ENCODE measurements at places on chromosomes 7 and 10.

DNA sequence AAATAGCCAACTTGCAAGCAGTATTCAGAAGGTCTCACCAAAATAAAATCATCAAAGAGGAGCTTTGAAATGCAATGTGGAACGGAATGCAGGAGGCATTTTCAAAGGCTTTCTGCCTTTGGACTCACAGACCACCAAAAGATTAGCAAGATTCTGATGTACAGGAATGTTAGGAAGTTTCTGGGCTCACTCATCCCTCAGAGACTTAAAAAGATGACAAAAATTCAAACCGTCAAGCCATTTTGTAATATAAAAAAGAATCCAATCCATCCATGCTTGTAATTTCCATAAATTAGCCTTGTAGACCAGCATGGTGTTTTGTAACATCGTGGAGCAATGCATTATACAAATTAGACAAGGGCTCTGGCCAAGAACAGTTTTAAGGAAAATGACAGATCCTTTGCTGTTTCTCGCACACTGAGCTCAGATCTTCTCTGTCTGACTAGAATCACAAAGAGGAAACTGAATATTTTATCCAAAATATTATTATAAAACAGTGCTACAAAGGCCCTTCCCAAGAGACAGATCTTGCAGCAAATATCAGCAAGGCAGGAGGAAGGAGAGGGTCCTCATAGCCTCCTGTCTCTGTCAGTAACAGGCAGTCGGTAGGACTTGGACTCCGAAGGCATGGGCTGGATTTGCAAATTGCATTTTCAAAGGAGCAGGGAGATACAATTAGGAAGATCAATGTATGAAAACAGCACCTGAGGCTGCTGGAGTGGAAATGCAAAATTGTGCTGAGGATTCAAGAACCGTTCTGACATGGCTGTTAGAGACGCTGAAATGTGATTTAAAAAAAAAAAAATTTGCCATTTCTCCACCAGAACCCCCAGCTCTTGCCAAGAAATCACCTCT lies 57.4 kb upstream of the NRP1 start:
- no peak for DNase-seq

- no peak for DNase-seq
Measured at GRCh38 chr7:36048902-36049240, 104.2 kb upstream of the EEPD1 start.

- DNase-seq: no peak
Measured at GRCh38 chr7:33388332-33388731, 259.0 kb downstream of the BBS9 start.

GRCh38 chr10:124570646-124571045 lies 109.0 kb downstream of the LHPP start:
- DNase-seq: no peak

GRCh38 chr7:36929791-36930190 lies 205.5 kb upstream of the AOAH start:
- DNase-seq: no peak

DNA sequence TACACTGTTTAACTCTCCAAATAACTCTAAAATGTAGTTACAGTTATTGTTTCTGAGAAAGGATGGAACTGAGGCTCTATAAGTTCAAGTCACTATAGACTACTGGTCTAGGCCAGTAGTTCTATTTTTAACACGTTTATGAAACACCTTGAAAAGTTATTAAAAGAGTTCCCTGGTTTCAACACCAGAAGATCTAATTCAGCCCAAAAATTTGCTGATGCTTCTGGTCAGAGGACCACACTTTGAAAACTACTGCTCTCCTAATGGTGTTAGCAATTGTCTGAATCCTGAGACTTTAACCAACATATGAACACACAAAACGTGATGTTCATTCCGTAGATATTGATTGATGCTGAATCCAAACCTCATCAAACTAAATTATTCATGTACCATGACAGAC lies 658.6 kb upstream of the STEAP1 start:
- no peak for DNase-seq

- DNase-seq: no peak
Measured at GRCh38 chr7:135886345-135887132, 90.6 kb downstream of the MTPN start.

DNA sequence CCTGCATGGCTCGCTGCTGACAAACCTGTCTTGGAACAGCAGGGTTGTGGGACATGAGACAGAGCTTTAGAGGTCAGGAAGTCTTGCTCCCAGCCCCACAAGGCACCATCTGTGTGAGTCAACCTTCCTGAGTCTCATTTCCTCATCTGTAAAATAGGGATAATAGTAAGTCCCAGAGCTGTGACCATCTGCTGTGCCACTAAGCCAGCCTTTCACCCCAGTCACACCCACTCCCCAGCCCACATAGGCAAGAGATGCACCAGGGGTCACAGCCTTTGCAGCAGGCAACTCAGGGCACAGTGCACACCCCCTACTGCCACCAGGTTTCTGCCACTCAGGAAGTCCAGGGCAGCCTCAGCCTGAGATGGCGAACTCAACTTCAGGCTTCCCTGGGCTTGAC lies 29.4 kb upstream of the CDH23 start:
- no peak for DNase-seq

GRCh38 chr7:132066761-132067171 lies 509.5 kb downstream of the PLXNA4 start:
- peak; percentile 56 for DNase-seq

DNA sequence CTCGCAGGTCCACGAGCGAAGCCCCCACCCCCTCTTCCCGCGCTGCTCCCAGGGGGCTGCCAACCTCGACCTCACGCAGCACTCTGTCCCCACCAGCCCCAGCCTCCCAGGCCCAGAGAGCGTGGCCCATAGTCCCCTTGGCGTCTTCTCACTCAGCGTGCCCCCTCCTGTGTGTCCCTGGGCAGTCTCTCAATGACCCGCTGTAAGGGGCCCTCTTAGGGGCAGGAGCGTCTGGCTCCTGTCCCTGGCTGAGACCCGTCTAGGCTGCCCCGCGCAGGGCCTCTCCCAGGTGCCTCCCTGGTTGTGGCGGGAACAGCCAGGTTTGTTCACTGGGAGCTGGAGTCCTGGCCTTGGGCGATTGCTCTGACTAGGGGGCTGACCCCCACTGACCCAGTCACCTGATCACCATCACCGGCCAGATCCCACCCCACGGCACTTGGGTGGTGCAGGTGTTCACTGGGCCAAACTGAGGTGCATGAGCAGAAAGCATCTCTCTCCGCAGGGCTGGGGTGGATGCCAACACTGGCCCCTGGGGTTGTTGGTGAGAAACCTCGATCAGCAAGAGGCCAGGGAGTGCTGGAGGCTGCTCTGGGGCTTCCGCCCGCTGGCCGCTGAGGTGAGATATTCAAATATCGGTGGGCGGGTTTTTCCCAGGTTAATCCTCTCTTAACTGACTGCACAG lies 12.6 kb upstream of the WDFY4 start:
- no peak for DNase-seq

GRCh38 chr10:11701451-11702095 lies 40.6 kb upstream of the ECHDC3 start:
- DNase-seq: no peak

DNA sequence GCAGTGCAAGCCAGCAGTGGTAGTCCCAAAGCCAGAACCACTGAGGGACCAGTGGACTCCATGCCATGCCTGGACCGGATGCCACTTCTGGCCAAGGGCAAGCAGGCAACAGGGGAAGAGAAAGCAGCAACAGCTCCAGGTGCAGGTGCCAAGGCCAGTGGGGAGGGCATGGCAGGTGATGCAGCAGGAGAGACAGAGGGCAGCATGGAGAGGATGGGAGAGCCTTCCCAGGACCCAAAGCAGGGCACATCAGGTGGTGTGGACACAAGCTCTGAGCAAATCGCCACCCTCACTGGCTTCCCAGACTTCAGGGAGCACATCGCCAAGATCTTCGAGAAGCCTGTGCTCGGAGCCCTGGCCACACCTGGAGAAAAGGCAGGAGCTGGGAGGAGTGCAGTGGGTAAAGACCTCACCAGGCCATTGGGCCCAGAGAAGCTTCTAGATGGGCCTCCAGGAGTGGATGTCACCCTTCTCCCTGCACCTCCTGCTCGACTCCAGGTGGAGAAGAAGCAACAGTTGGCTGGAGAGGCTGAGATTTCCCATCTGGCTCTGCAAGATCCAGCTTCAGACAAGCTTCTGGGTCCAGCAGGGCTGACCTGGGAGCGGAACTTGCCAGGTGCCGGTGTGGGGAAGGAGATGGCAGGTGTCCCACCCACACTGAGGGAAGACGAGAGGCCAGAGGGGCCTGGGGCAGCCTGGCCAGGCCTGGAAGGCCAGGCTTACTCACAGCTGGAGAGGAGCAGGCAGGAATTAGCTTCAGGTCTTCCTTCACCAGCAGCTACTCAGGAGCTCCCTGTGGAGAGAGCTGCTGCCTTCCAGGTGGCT lies 97.7 kb downstream of the TACC2 start:
- DNase-seq: no peak

- no peak for DNase-seq
Measured at GRCh38 chr7:126702242-126703016, 550.3 kb downstream of the GRM8 start.

DNA sequence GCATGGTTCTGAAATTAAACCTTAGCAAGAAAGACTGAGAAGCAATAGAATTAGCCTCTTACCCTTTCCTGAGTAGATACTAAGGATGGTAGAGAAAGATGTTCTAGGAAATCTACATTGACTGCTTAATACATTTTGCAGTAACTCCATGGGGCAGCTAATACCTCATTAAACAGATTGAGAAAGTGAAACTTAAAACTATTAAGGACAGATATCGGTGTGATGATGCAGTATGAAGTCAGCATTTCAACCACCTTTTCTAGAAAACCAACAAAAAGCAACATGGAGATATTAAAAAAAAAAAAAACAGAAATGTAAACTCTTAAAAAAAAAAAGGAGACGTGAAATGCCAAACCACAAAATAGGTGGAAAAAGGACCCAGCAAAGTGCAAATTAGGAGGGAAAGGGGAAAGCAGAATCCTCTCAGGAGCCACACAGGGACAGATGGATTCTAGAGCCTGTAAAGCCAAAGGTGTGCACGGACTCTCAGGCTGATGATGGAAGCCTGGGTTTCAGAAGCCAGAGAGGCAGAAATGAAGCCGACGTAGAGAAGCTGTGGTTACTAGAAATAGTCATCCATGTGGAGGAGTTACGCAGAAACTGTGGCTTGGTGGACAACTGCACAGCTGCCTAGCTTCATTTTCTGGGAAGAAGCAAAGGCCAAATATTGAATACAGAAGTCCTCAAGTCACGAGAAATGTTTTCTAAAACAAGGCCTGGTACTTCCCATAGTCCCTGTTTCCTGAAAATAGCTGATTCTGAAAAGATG lies 38.1 kb upstream of the GPR141 start:
- DNase-seq: no peak

- DNase-seq: no peak
Measured at GRCh38 chr7:87627634-87627994, 584 bp upstream of the RUNDC3B start.

GRCh38 chr10:24711465-24711864 lies 12.2 kb downstream of the ARHGAP21 start:
- DNase-seq: no peak

DNA sequence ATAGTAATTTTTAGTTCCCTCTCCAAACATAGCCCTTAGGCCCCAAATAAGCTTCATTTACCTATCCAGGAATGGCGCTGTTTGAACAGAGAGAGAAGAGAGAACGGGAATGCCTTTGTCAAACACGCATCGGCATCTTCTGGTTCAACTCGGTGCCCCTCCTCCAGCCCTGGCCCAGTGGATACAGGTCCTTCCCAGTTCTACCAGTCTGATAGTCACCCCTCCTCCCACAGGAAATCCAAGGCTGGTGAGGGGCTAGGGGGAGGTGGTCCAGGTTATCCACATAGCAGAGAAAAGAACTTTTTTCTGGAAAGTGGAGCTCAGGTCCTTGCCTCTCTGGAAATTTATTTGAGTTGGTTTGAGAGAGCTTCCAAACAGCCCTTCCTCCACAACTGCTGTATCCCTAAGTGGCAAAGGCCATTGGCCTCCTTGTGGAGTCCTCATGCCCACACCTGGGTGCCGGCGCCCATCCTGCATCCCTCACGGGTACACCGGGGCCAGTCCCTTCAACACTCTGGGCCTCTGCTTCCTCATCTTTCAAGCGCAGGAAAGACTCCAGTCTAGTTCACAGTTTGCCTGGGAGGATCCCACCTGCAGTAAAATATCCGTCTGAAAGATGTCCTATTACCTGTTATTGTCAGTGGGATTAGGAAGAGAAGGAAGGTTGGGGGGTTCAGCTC lies 287.4 kb downstream of the CELF2 start:
- DNase-seq: no peak

DNA sequence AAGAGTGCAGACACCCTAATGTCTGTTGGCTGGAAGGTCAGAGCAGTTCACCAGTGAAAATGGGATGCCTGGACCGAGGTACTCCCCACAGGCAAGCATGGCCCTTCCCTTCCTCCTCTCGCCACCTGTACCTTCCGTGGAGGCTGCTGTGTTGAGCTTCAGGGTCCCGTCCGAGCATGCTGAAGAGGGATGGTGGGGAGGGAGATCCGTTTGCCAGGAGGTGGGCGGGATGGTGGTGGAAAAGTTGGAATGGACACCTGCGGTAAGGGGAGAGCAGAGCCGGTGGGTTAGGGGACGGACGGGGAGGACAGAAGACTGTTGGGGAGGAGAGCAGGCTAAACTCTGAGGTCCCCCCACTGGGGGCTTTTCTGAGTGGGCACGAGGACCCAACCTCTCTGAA lies 15.9 kb upstream of the ZNF777 start:
- no peak for DNase-seq

DNA sequence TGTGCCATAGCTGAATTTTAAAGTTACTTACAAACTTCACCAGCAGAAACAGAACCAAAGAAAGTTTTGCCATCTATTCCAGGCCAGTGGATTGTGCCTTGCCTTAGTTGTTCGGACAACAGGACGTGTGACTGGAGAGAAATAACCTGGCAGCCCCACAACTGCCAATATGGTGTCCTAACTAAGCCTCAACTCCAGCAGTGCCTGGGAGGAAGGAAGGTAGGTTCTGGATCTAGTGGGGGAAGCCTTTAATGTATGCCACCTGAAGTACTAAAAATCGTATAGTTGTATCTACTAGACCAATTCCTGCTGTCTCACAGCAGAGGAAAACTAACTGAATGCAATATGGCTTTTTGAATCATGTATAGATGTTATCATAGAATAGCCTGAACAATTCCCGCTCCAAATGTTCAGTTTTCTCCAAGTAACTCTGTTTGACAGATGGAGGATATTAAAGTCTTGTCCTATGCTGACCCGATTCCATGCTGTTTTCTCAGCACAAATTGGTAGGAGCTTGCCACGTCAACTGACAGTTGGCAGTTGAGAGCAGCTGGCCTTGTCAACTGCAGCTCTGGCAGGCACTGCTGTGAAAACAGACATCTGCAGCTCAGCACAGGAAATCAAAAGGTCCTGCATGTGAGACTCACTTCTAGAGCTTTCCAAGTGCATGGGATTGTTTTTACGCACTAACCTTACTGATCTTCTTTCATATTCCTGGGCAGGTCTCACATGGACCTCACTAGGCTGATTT lies 84.5 kb upstream of the WNT16 start:
- DNase-seq: no peak

DNA sequence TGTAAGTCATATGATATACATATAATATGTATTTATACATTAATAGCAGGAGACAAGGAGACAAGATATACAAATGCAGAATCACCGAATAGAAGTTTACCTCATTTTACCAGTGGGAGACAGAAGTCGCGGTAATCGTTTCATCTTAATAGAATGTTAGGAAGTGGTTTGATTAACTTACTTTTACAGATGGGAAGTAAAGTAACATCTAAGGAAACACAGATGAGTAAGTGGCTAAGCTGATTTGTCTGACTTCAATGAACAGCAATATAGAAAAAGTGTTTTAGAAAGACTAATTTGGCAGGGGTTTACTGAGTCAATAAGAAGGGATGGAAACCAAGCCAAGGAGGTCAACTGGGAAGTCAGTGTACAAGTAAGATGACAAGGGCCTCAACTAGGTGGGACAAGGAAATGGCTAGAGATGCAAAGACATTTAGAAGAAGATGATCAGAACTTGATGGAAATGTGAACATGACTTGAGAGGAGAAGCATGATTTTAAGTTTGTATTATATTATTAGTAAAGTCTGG lies 36.2 kb upstream of the FAM133B start:
- DNase-seq: no peak
